ENCODE measurements at places on chromosomes 3 and 15. TPM values are rescaled to one million over a fixed set of nuclear protein-coding genes. Genes with fewer than 3 reads are reported as not detected.

Gene ZBTB20
- total RNA-seq: 63.3 TPM

Gene ANKRD63
- not detected for total RNA-seq

Gene THRB
- 8.4 TPM for total RNA-seq

Gene HHLA2
- total RNA-seq: 1.4 TPM

DNA sequence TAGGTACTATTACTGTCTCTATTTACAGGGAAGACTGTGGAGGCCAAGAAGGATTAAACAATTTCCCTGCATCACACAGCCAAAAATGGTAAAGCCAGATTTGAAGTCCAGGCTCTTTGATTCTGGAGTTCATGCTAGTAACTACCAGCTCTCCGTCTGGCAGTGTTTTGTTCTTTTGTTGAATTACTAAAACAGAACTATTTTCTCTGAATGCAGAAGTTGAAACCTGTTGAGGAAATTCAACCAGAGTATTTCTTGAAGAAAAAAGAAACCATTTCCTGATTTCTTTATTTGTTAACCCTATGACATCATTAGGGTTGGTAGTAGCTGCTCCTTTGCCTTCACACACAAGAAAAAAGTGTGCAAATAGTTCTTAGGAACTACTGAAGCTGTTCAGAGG is 34.3 kb downstream of the CRTC3 start:
- DNase-seq: no peak

DNA sequence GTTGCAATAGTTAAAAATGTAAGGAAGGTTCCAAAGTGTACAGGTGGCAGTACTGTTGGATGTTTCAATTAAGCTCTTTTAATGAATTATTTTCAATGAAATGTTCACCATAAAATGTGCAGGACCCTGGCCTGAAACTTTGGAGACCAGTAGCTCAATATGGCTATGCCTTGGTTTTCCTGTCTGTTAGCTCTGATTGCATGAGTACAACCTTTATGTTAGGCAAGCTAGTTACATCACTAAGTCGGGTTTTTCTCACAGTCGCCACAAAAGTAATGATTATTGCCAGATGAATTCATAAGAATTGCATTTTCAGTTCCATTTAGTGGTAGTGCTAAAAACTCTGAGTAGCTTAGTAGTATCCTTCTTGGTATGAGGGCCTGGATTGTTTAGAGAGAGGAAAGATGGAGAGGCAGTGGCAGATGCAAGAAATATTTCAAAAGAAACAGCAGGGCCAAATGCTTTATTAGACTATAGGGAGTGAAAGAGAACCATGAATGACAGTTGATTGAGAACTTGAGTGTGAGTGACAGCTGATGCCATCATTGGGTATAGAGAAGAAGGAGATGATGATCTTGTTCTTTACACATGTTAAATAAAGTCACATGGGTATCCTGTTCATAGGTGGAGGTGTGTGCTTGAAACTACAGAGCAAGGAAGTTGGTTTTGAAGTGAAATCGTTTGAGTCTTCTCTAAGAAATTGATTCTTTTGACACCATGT is 109.5 kb downstream of the AKAP13 start:
- DNase-seq: no peak

DNA sequence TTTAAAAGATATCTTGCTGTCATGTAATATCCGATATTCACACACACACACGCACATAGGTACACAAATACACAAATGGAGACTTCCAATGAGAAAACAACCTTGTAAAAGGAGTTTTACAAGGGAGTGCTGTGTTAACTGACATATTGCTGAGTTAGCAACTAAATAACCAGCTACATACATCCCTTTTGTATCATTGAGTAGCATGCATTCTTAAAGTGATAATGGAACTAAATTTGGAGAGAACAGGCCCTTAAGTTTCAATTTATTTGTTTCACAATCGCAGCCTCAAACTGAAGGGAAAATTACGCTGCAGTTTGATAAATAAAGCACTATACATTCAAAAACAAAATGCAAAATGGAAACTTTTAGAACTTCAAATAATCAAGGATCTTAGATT is 1046.0 kb upstream of the NR2F2 start:
- no peak for DNase-seq

GRCh38 chr3:45329761-45330305 is 58.5 kb upstream of the LARS2 start:
- no peak for DNase-seq

GRCh38 chr15:89513284-89513683 is 16.9 kb upstream of the RHCG start:
- no peak for DNase-seq

GRCh38 chr15:90059208-90059985 is 42.9 kb downstream of the IDH2 start:
- DNase-seq: peak; percentile 88

GRCh38 chr3:189863031-189863430 is 231.8 kb downstream of the TP63 start:
- no peak for DNase-seq

- DNase-seq: no peak
Observed at GRCh38 chr3:36196058-36196457, 184.2 kb upstream of the STAC start.

GRCh38 chr3:155785662-155786295 is 20.3 kb downstream of the C3orf33 start:
- no peak for DNase-seq

DNA sequence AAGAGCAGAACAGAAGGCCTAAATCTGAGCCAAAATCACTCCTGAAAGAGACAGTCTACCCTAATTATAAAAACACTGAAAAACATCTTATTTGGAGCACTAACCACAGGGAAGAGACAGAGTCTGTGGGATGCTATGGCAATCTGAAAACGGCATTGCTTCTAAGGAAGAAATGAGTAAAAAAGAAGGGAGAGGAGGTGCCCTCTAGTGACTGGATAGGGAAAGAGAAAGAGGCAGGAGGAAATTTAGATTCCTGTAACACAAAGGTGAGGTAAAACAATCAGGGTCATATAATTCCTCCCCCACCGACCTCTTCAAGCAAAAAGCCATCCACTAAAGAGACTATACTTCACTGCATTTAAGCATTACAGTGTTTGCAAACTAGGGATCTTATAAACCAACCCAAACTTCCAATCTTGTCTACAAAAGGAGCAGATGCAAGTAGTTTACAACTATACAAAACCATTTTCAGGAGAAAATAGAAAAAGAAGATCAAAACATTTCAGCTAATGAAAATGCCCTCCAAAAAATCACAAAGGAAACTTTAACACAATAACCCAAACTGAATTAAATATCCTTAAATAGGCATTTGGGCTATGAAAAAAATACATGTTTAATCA is 32.6 kb downstream of the HACD2 start:
- DNase-seq: no peak

- no peak for DNase-seq
Observed at GRCh38 chr3:79268422-79268821, 499.4 kb downstream of the ROBO1 start.

GRCh38 chr3:59555593-59556315 is 505.9 kb upstream of the CFAP20DC start:
- no peak for DNase-seq

GRCh38 chr3:42490243-42490642 is 12.2 kb upstream of the VIPR1 start:
- peak; percentile 35 for DNase-seq

DNA sequence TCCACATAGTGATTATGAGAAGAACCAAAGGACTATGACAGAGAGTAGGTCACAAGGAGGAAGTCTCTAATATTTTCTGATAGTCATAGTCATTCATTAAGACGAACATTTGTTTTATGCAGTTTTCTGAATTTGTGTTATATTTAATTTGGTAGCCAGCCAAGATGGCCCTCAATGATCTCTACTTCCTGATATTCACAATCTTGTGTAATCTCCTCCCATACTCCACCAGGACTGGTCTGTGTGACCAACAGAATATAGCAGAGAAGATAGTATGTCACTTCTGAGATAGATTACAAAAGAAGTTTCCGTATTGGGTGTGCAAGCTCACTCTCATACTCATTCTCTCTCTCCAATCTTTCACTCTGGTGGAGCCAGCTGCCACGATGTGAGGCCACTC is 30.8 kb downstream of the HLTF start:
- DNase-seq: no peak

- peak; percentile 37 for DNase-seq
Observed at GRCh38 chr15:84816694-84817465, at the start of gene ALPK3. Gene ALPK3 (plus strand): TSS chr15:84817356. CDS start chr15:84817453, 97 bp downstream.

DNA sequence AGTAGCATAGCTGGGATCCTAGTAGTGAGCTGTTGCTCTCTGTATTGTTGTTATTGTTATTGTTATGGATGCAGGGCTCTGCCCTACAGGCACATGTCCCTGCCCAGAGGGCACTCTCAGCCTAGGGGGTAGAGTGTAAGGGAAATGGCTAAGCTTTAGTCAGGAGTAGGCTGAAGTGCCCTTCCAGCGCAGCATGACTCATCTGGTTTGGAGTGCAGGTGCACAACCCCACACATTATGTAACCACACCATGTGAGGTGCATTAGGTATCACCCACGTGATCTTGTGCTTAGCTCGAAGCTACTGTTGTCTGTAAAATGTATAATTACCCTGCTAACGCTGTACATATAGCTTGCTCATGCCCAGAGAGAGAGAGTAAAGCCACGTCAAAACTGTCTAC is 48.3 kb upstream of the TIPARP start:
- DNase-seq: no peak

DNA sequence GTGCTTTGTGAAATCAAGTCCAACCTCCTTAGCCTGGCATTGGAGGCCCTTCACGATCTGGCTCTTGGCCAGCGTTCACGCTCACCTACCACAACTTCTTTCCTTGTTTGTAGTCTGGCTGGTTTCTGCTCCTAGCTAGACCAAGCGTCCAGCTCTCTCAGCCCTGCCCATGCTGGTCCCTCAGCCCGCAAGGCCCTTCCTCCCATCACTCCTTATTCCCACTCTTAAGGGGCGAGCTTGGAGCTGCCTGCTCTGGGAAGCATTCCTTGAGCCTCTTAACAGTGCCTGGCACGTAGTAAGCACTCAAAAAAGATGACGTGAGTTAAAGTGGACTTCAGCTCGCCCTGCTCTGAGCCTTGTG is 8.7 kb downstream of the SLC6A6 start:
- no peak for DNase-seq

GRCh38 chr3:13135811-13136321 is 62.6 kb upstream of the IQSEC1 start:
- no peak for DNase-seq

DNA sequence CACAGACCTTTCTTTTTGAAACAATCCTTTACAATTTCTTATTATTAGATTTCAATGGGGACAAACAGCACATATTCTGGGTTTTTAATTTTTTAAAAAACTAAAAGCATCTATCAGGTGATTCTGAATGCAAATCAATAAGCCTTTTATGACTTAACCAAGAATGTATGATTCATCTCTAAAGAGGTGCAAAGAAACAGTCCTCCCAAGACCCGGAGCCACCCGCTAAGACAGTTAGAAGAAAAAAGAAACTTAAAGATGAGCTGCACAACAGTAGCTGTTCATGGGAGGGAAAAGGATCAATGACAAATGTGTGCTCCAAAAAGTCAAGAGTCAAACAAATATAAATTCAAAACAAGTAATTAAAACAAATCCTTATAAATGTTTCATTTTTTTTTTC is 319.5 kb downstream of the THSD4 start:
- DNase-seq: no peak

- DNase-seq: no peak
Observed at GRCh38 chr15:39888809-39889208, 31.3 kb downstream of the GPR176 start.

DNA sequence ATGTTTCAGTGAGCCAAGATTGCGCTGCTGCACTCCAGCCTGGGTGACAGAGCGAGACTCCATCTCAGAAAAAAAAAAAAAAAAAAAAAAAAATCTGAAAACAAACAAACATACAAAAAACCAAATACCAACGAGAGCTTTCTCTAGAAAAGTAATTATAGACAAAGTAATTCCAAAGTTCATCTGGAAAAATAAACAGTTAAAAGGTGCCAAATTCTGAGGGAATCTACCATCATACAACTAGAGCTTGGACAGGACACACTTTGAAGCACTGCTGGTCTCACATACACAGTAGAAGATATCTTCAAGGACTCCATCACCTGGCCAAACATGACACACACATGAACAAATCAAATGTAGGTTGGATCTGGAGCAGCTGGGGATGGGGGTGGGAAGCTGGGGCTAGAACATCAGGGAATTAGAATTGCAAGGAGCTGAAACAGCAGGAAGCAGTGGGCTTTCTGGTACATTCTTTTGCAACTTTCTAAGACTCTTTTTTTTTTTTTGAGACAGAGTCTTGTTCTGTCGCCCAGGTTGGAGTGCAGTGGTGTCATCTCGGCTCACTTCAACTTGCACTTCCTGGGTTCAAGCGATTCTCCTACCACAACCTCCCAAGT is 41.1 kb upstream of the CTSH start:
- DNase-seq: no peak

DNA sequence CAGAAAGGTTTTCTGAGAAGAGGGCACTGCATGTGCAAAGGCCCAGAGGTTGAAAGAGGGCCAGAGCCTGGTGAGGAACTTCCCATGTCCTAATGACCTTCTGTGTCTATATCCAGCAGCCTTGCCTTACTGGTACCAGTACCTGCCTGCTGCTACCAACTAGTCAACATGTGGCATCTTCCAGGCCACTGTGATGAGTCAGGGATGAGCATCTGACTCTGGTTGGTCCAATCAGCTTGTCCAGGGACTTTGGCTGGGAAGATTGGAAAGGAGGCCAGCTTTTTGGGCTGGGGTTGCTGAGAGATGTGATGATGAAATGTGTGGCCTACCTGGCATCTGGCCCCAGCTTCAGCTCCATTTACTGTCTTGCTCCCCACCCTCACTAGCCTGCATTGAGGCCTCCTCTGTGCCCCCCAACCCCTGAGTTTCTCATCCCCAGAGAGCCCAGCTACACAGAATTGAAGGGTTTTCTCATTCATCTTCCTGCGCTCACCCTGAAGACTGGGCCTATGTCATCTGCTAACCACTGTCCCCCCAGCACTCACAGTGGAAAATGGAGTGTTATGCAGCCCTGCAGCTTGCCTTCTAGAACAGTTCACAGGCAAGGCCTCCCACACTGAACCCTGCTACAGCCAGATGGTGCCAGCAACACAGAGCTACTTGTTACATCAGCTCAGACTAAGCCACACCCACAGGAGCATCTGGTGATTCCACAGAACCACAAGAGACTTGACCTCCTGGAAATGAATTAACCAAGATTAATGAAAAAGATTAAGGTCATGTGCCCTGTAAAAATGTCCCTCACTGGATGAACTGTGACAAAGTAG is 1.3 kb upstream of the TWF2 start:
- peak; percentile 61 for DNase-seq

GRCh38 chr3:141286856-141287255 is 55.2 kb downstream of the PXYLP1 start:
- DNase-seq: no peak

DNA sequence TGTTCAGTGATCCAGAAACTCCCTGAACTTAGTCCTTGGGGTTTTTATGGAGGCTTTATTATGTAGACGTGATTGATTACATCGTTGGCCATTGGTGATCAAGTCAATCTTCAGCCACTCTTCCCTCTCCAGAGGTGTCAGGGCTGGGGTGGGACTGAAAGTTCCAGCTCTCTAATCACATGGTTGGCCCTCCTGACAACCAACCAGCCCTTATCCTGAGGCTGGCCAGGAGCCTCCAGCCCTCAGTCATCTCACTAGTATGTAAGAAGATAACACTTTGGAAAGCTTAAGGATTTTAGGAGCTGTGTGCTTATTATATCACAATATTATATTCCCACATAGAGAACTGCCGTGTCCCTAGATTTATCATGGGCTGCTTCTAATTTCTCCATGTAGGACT is 142.3 kb downstream of the VPS8 start:
- DNase-seq: peak; percentile 38

Data from umbilical cord (tissue), 2 donors.